ENCODE measurements at places on chromosomes 5 and 9.

GRCh38 chr5:69231851-69232250 is 2.8 kb upstream of the CDK7 start:
- DNase-seq, result no peak

- DNase-seq, result no peak
These were observed 18.7 kb downstream of the DAPK1 start for GRCh38 chr9:87516222-87516925.

- no peak for DNase-seq
These were observed 290.5 kb downstream of the DOCK8 start for GRCh38 chr9:504921-505740.

DNA sequence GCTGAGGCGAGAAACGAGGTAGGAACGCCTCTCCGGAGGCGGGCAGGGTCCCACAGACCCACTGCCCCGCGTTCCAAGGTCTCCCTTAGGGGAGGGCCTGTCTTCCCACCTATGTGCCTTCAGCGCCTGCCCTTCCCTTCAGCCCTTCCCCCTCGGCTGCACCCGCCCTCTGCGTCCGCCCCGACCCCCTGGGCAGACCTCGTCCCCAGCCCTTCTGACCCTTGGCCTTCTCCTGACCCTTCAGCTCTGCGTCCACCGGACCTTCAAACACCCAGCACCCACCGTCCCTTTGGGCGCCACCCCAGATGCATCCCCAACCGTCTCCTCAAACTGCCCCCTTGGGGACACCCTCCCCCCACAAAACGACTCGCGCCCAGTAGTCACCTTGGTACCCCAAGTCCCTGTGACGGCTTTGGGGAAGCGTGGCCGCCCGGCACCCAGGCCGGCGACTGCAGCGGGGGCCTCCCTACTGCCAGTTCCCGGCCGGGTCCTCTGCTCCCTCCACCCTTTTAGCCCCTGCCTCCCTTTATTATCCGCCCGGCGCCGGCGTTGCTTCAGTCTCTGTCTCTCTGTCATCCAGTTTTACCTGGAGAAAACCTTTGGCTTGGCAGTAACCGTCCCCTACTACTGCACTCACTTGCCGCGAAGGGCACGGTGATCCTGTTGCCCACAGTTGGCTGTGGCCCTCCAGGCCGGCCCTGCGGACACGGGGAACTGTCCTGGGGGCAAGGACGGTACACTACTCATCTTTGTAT is 421 bp downstream of the RUSC2 start:
- DNase-seq, result no peak

DNA sequence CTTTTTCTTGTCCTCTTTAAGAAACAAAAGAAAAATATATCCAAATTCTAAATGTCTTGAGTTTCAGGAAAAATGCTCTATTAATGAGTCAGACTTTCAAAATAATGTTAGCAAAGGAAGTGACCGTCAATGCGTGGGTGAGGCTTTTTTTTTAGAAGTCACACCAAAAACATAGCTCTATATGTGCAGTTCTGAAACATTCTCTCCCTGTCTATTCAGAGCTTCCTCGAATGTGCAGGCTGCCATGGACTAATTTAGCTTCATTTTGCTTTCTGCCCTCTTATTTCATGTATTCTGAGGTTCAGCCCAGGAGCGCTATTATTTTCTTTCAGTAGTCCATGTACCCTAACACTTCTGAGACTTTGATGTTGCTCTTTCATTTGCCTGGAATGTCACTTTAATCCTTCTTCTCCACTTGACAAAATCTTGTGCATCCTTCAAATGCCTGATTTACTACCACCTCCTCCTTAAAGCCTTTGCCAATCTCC is 72.5 kb upstream of the RASA1 start:
- DNase-seq, result no peak

DNA sequence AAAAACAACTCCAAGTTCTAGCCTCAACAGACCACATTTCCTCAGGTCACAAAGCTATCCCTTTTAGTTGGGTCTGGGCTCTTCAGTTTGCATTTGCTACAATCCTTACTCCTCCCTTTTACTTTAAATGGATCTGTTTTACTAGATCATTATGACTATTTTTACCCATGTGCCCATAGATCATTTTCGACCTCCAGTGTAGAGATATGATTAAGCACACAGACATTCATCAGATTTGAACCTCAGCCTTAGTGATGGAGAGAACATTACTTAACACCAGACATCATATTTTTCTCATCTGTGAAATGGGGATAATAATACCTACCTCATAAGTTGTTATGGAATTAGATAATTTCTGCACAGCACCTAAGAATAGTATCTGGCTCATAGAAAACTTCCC is 141.9 kb downstream of the NPR3 start:
- no peak for DNase-seq

GRCh38 chr9:20219437-20219836 is 402.9 kb downstream of the MLLT3 start:
- no peak for DNase-seq

GRCh38 chr9:124453586-124454191 is 3.4 kb downstream of the ADGRD2 start:
- no peak for DNase-seq

- no peak for DNase-seq
These were observed 360.1 kb upstream of the C9orf72 start for GRCh38 chr9:27933210-27934025.

DNA sequence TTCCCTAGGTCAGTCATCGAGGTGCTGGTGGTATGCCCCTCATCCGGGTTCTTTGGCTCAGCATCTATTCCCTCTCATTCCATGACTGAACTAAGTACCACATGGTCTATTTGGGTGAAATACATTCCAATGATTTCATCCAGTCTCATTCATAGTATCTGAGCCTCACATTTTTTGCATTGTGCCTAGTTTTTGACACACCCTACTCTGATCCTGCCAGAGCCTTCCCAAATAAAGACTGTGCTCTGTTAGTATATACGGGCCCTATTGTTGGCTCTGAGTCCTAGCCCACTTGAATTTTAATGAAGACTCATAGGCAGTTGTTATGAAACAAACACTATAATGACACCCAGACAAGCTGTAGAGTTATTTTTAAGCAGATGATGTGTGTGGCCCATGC is 740.7 kb downstream of the CETN3 start:
- DNase-seq, result no peak
